ENCODE measurements at places on chromosomes 3 and 15.

DNA sequence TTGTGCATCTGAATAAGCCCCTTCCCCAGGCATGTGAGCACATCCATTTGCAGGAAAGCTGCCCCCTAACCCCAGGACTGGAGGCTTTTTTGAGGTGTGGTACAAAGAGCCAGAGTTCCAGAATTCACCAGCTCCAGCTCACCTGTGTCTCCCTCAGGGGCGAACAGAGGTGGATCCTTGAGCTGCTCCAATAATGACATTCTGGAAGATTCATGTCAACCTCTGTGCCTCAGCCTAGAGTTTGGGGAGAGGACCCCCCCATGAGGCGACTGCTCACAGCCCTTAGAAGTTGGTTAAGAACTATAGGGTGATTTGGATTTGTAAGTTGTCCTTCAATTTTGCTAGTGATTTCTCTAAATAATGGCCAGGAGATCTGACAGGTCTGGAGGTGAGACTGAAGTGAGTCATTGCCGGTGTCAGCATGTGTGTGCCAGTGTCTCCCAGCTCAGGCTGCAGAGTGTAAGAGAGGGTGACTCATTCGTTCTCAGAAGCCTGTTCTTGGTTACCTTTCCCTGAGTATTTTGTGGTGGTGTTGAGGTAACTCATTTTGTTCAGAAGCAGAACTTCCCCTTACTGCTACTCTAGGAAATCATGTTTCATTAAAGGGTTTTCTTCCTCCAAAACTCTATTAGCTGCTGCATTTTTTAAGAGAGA, 136.9 kb upstream of the TOPAZ1 start:
- no peak for DNase-seq

GRCh38 chr3:42898896-42899675, 6.9 kb upstream of the ZNF662 start:
- no peak for DNase-seq

- DNase-seq, result no peak
Observed at GRCh38 chr3:18035641-18036449, 293.4 kb upstream of the TBC1D5 start.

DNA sequence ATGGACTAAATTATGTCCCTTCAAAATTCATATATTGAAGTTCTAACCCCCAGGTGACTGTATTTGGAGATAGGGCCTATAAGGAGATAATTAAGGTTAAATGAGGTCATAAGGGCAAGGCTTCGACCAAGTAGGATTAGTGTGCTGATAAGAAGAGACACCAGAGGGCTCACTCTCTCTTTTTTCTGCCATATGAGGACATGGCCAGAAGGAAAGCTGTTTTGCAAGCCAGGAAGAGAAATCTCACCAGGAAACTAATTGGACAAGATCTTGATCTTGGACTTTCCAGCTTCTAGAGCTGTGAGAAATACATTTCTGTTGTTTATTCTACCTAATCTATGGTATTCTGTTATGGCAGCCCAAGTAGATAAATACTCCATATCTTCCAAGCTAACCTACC, 503.6 kb upstream of the NAALADL2 start:
- no peak for DNase-seq

GRCh38 chr3:132659365-132660051, at the start of gene ACAD11:
Gene ACAD11, minus strand, starts transcription at chr3:132659809. Its CDS starts 58 bp downstream, at chr3:132659751.
- DNase-seq, result peak; percentile 83

GRCh38 chr3:115139072-115139471, 8.0 kb downstream of the ZBTB20 start:
- DNase-seq, result no peak

- DNase-seq, result no peak
Observed at GRCh38 chr3:47323431-47324277, 40.9 kb downstream of the KLHL18 start.

DNA sequence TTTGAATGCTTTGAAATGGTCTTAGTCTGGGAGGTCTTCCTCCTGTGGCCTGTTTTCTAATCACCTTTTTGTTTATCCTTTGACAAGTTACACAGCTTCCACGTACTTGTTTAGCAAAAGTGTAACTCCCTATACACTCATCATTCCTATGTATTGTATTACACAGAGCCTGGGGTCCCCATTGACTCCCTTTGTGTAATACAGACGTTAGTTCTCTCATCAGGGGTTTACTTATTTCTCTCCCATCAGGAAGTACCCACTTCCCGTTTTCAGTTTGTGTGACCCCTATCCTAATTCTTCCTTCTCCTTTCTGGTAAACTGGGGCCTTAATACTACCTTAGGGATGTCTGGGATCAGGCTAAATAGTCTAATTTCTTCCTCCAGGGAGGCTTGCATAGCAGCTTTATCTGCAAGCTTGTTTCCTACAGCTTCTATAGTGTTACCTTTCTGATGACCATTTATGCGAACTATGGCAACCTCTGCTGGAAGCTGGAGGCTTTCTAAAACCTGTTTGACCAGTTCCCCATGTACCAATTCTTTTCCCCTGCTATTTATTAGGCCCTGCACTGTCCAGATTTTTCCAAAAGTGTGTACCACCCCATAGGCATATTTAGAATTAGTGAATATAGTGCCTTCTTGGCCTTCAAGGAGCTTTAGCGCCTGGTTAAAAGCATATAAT, 22.4 kb downstream of the ARL8B start:
- DNase-seq, result no peak

DNA sequence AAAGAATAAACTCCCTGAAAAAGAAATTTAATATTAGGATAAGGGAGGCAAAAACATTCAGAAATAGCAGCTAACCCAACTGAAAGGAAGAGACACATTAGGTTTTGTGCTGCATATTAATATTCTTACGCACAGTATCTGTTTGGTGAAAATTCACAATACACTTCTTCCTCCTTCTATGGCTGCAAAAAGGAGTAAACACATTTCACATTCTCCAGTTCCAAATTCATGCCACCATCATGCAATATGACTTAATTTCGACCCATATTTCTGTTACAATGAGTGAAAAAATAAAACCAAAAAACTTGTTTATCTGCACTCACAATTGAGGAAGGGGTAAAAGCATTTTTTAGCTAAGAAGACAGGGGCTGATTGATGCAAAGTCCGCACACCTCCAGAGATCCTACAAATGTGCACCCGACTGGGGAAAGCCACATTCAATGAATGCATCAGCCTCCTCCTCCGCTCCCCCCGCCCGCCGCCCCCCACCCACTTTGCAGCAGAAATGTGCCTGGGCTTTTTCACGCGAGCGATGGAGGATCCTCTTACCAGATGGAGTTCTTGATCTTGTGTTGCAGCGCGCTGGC, 1.0 kb downstream of the RFX7 start:
- DNase-seq, result peak; percentile 41

DNA sequence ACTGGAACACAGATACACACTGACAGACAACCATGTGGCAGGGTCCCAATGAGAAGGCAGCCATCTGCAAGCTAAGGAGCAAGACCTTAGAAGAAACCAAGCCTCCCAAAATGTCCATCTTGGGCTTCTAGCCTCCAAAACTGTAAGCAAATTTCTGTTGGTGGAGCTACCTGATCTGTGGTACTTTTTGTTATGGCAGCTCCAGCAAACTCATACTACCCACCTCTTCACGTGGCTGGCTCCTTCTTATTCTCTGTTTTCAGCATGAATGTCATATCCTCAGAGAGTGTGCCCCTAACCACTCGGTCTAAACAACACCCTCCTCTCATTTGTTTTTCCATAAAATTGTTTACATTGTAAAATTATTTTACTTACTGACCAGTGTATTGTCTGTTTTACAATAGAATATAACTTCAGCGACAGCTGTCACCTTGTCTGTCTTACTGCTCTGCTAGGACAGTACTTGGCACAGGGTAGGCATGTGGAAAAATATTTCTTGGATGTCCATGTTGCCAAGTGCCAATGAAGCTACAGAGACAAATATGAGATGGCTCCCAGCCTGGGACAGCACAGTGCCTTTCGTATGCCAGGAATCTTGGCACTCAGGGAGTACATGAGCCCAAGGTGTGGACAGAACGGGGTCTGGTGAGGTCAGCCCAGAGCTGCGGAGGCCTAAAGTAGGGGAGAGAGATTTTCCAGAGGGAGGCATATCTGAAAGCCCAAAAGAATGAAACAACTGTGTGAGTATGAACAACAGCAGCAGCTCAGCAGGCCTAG, 17.4 kb upstream of the SLC25A36 start:
- no peak for DNase-seq

DNA sequence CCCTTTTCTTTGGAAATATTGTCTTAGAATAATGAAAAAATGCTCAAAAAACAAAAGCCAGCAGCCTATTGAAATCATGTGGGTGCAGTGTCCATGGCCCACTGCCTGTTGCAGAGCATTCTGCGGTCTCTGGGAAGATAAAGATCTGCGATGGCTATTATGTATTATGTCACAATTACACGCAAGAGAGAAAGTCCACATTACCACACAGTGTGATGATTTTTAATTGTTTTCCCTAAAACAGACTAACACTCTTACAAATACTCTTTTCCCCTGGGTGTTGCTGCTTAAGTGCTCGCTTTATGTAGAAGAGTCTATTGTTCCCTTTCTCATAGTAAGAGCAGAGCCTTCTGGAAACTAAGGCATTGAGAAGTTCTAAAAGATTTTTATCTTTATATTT, 32.2 kb downstream of the SSR3 start:
- DNase-seq, result no peak

GRCh38 chr15:58312031-58312430, 119.8 kb upstream of the LIPC start:
- DNase-seq, result no peak

GRCh38 chr15:40456738-40457137, 14.0 kb upstream of the CHST14 start:
- no peak for DNase-seq

- DNase-seq, result no peak
Observed at GRCh38 chr3:109774108-109774507, 436.8 kb upstream of the DPPA4 start.
